ENCODE measurements at places on chromosomes 2 and 18.

DNA sequence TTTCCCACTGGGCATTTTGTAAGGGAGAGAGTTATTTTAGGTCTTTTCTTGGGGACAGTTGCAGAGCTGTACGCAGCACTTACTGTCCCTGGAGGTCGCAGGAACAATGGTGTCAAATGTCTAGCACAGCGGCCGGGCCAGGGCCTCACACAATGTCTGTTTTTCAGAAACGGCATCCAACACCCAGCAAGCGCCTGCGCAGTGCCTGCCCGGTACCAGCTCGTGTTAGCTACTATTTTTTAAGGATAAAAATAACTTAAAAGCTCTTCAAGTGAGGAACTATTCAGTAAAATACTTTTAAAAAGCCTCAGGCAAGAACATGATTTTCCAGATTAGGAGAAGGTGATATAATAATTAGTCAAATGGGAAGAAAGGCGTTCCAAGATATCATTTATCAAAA, 90.0 kb downstream of the MBP start:
- DNase-seq = no peak

GRCh38 chr18:48629730-48630324, 91.0 kb downstream of the CTIF start:
- DNase-seq = no peak

DNA sequence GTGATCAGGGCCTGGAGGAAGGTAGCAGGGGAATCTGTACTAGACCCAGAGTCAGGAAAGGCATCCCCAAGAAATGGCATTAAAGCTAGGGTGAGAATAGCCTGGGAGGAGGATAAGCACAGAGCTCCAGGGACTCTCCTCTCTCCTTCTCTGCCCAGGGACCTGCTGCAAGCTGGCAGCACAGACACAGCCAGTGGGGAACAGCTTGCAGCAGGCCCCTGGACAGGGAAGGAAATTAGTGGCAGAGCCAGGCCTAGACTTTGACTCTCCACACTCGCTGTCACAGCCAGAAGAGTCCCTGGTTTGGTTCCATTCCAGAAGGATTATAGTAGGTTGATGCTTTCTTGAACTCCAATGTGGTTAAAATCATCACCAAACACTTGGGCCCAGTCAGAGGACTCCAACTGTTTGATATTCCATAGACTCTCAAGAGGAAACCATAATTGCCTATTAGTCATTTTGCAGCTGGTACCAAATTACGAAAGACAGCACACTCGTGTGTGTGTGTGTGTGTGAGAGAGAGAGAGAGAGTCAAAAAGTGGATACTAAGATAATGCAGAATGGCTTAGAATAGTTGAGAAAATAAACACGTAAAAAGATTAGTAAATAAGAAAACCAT, 95.5 kb upstream of the ATP8B1 start:
- no peak for DNase-seq

DNA sequence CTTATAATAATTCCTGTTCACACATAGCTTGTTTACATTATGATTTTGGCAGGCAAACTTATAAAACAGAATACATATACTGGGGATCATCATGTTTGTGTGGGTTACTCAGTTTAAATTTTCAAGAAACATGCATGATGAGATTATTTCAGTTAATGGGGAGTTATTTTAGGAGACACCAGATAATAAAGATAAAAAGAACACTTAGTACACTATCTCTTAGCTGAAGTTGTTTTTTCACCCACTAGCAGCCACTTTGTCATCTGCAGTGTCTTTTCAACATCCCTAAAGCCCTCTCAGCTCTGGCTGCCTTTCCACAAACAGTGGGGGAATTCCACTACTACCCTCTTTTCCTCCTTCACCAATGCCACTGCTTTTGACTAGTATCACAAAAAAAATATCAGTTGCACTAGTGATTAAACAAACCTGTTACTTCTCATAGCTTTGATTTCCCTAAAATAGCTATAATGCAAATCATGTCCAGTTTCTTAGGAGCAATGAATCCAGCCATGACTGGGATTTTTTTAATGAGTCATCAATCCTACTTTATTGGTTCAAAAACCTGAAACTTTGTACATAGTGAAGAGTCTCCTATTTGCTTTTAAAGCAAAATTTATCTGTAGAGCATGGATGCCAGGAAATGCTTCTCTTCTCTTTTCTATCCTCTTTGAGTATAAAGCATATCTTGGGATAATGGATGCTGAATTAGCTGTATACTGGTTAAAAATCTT, 156.7 kb upstream of the TFPI start:
- no peak for DNase-seq

DNA sequence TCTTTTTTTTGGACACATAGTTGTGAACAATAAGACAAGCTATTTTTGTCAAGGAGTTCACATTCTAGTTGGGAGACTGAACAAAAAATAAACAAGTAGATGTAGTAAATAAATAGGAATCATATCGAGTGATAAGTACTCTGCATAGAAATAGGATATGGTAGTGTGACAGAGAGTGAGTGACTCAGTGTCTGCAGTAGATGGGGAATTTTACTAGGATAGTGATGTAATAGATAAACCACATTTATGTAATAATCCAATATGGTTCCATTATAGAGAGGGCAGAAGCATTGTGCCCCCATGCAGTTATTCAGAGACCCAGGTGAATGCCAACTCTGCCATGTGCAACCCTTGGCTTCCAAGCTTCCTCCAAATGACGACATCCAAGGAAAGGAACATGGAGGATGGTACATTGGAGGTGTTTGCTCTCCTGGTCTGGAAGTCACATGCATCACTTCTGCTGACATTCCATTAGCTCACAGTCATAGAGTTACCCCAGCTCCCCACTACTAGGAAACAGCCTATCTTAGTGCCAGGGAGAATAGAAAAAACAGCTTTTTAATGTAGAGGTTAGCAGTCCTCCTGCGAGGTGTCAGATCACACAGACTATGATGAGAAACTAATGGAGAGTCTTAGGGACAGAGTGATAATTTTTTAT, 595.4 kb downstream of the NYAP2 start:
- no peak for DNase-seq

- DNase-seq = peak; percentile 94
These were observed 19.7 kb upstream of the ARHGAP25 start for GRCh38 chr2:68714866-68715265.

DNA sequence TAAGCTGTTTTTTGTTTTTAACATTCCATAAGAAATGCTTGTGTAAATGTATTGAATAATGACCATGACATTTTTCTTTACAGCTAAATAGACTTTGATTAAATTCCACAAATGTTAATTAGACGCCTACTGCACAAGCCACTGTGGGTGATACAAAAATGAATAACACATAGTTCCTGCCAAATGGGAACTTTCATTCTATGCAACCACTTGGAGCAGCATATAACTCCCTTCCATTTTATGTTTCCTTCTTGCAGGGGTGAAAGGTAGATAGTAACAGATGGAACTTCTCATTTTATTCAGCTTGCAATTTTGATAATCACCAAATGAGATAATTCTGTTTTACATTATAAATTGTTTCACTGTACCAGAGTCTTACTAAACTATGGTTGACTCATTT, 70.0 kb upstream of the THUMPD2 start:
- no peak for DNase-seq

DNA sequence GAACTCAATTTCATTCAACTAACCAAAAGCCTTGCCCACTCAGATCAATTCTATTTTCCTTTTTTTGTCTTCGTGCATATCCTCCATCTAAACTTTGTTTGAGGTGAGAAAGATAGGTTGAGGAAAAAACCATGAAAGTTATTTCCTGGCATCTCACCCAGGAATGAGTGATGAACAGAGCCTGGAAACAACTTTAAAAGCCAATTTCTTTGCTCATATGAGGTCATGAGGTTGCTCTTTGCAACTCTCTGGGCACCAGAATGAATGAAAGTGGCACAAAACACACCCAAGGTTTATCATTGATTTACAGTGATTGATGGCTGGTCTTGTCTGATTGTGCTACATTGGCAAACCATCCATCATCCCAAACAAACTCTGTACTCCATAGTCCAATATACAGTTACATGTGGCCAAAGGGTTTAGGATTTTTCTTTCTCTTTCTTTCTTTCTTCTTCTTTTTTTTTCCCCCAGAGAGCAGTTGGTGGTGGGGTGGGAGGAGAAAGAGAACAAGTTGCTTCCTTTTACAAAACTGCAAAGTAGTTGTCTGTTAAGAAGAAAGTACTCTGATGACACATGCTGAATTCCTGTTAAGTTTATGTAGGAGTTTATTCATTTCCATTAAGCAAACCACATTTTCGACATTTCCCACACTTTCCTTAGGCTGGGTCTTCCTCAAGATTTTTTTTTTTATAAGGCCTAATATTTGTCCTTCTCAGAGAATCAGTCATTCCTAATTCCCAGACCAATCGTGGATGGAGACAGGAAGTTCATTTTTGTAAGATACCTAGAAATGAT, 575.9 kb upstream of the ZEB2 start:
- DNase-seq = no peak

GRCh38 chr2:184654945-184655344, 56.6 kb downstream of the ZNF804A start:
- no peak for DNase-seq

- DNase-seq = no peak
These were observed 13.1 kb upstream of the LHCGR start for GRCh38 chr2:48768669-48769068.

GRCh38 chr2:138997856-138998517, 217.8 kb upstream of the NXPH2 start:
- DNase-seq = no peak

- no peak for DNase-seq
These were observed 71.4 kb downstream of the KLHL29 start for GRCh38 chr2:23456396-23456795.

- DNase-seq = no peak
These were observed 227.4 kb upstream of the MC4R start for GRCh38 chr18:60599995-60600394.

DNA sequence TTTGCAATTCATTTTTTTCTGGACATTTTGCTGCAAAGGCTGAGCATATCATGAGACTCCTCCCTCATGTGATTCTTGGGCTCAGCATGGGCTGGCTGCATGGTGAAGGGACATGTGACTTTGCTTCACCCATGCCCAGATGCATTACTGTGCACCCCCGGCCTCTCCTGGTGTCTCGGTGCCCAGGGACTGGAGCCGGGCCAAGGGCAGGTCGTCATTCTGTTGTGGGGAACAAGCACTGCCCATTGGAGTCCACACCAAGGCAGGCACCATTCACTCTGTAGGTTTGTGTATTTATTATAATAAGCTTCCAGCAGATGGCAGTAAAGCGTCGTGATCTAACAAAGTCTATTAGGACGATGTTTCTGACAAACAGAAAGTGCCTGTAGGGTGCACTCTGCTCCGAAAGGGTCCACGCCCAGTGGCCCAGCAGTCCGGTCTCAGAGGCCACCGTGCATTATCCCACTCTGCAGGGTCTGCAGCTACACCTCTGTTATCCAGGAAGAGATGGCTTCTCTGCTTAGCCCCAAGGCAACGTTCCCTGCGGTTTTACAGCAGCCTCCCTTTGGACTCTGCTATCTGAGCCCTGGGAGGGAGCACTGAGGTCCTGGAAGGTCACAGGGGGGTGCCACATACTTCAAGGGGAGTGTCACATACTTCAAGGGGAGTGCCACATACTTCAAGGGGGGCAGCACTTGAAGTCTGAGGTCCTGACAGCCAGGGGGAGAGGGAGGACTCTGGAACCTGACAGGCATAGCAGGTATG, 219.6 kb downstream of the TSN start:
- DNase-seq = peak; percentile 69

DNA sequence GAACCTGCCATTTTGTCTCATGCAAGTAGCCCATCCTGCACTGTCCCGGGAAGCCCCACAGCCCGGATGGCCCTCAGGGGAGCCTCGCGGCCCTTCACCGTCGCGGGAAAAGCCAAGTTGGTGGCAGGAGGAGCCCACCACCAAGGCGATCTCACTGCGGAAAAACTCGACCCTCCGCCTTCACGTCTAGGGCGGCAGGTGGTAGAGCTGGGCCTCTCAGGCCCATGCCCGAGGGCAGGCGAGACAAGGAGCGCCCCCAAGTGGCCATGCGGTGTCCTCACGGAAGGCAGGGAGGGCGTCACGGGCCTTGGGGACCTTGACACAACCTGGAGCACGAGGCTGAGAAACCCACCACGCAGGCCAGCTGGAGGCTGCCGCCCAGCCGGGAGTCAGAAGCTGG, 34.8 kb upstream of the SKA1 start:
- DNase-seq = no peak

- DNase-seq = no peak
These were observed 108.1 kb upstream of the POU3F3 start for GRCh38 chr2:104745846-104746245.

DNA sequence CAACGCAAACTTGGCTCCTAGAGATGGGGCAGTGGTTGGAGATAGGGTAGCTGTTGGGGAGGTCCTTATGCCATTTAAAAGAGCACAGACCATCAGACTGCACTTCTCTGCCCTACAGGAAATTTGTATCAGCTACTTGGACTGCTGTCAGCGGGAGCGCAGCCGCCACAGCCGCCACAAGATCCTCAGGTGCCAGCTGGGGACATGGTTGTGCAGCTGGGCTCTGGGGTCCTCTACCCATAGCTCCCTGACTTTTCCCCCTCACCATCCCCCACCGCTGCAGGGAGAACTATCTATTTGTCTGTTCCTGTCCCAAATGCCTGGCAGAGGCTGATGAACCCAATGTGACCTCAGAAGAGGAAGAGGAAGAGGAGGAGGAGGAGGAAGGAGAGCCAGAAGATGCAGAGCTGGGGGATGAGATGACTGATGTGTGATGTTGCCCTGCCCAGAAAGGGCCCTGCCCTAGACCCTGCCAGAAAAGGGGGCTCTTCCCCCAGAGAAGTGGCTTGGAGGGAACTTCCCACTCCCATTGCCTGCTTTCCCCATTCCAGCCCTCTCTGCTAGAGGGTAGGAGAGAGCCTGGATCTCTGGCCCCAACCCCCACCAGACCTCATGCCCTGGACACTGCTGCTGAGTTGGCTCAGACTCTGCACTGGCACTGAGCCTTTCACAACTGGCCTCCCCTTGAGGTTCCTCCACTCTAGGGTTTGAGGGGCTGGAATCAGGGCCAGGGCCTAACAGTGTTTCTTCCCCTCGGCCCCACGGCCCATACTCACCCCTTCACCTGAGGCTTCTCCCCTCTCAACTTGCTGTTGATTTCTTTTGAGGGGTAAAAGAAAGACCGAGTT, 7.3 kb downstream of the PRADC1 start:
- DNase-seq = peak; percentile 6

- DNase-seq = no peak
These were observed 57.6 kb downstream of the EVA1A start for GRCh38 chr2:75503048-75503607.

- peak; percentile 94 for DNase-seq
These were observed 83.3 kb upstream of the ID2 start for GRCh38 chr2:8598295-8599165.

DNA sequence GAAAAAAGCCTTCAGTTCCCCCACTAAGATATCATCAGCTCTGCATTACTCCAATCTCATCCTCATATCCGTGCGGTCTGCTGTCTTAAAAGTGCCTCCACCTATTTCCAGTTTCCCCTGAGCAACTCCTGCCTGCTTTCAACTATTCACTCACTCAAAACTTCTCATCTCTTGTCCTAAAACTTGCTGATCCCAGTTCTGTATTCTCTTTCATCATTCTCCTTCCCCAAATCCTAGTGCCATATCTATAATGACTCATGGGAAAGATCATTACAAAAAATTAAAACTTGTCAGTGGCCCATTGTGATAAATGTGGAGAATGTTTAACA, 20.0 kb downstream of the ACVR1 start:
- DNase-seq = no peak

GRCh38 chr2:52465287-52465686, 1302.3 kb upstream of the CHAC2 start:
- no peak for DNase-seq
